ENCODE measurements at places on chromosomes 2 and 18.
A peak's percentile ranks its signal among the peaks of the same experiment; 100 is the strongest.

DNA sequence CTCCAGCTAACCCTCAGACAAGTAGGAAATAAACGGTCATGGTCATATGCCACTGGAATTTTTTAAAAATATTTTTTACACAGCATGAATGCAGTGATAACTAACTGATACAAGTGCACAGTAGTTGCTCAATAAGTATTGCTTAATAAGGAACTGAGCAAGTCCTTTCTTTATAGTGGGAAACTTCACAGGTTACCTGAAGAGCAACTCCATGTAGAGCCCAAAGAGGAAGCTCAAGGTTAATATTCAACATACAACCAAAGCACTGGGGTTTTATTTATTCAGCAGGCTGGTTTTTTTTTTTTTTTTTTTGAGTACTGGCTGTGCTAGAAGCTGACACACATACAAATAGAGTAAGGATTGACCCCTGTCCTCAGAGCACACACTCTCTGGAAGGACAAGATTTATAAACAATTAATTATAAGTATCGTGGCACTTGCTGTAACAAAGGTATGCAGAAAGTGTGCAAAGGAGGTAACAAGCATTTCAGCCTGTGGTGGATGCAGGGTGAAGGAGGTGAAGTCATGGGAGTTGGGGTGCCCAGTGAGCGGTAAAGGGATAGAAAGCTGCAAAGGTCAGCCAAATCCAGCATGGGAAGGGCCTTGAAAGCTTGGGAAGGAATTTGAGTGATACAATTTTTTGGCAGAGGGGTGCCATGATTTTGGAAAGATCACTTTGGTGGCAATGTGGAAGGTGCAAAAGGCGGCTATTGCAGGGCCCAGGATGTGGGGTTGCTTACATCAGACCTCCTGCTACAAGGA lies 52.7 kb downstream of the ATOH8 start:
- DNase-seq: no peak

DNA sequence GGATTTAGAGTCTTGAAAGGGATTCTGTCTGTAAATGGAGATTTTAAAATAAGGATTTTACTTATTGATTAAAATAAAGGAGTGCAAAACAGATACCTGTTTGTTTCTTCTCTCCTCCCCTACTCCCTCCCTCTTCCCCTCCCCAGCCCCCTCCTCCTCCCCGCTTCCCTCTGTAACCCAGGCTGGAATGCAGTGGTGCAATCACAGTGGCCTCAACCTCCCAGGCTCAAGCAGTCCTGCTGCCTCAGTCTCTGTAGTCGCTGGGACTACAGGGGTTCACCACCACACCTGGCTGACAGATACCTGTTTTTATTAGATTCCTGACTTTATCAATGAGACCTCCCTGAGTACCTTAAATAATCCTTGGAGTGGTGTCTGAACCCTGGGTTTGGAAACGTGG lies 57.1 kb downstream of the OXER1 start:
- no peak for DNase-seq

DNA sequence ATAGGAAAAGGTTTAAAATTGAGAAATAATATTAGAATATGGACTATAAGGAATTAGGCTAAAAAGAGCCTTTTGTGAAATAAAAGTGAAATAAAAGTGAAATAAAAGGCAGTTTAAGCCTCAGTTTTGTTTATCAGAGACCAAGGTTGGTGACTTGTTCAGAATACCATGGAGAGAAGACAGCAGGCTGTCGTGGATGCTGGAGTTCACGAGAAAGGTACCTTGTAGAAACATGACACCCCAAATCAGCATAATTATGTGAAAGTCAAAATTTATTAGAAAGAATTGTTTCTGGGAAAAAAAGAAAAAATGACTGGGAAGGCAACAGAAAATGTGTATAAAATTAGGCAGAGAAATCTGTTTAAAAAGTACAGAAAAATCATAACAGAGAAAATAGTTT lies 46.5 kb upstream of the SPAG16 start:
- DNase-seq: no peak

DNA sequence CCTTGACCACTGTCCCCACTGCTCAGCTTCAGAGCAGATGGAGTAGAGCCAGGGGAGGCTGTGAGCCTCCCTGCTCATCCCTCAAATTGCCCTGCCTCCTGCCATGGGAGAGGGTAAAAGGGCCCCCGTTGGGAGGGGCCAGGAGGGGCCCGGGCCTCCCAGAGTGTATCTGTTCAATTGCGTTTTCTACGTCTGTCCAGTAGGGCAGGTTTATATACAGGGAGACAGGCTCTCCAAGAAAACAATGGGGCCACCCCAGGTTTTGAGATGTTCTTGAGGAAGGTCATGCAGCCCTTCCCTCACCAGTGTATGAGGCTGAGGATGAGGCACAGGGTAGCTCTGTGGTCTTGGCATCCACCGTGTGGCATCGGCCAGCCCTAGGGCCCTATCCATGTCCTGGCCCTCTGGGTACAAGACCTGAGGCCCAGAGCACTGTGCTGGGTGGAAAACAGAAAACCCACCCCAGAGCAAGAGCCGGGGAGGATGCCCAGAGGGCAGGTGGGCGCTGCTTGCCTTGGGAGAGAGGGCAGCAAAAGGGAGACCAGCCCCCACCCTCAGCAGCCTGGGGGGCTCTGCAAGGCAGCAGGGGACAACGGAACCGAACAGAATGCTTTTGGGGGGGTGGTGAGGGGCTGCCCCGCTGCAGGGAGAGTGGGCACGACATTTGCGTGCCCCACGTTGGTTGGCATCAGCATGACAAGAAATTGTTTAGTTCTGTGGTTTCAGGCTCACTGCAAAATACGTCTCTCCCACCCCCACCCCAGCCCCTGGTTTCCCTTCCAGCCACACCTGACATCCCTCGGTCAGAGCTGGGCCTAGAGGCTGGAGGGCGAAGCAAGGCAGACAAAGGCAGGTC lies 141.5 kb downstream of the ACOXL start:
- no peak for DNase-seq

- peak; percentile 74 for DNase-seq
Measured at GRCh38 chr2:159921752-159922404, 123.9 kb upstream of the CD302 start.
